ENCODE measurements at places on chromosomes 11 and 22. TPM values are rescaled to one million over a fixed set of nuclear protein-coding genes. Genes with fewer than 3 reads are reported as not detected.

ZMAT5 gene
- total RNA-seq, result 20.0 TPM

C22orf42 gene
- not detected for total RNA-seq

IL18BP gene
- 1.2 TPM for total RNA-seq

OR4A47 gene
- not detected for total RNA-seq

SLC17A6 gene
- total RNA-seq, result not detected

YPEL4 gene
- not detected for total RNA-seq

ZNF215 gene
- total RNA-seq, result 3.8 TPM

OR51E2 gene
- total RNA-seq, result not detected

SPCS2 gene
- 45.9 TPM for total RNA-seq

PLEKHB1 gene
- total RNA-seq, result not detected

DDX25 gene
- 0.62 TPM for total RNA-seq

ZNRD2 gene
- 66.4 TPM for total RNA-seq

F2 gene
- total RNA-seq, result 0.11 TPM

NCAM1 gene
- total RNA-seq, result not detected

ALDH3B1 gene
- total RNA-seq, result 0.61 TPM

SLC7A4 gene
- total RNA-seq, result 0.47 TPM

CWC15 gene
- 38.8 TPM for total RNA-seq

TOB2 gene
- 18.0 TPM for total RNA-seq

OR51I1 gene
- total RNA-seq, result not detected

MIAT gene
- 0.08 TPM for total RNA-seq

TMEM121B gene
- total RNA-seq, result not detected

ESAM gene
- not detected for total RNA-seq

CABP7 gene
- not detected for total RNA-seq
